ENCODE measurements at places on chromosomes 1 and 21.

GRCh38 chr1:186618401-186619170 is 61.6 kb downstream of the PTGS2 start:
- no peak for DNase-seq

- DNase-seq: no peak
Measured at GRCh38 chr1:78722947-78723346, 73.3 kb downstream of the IFI44 start.

DNA sequence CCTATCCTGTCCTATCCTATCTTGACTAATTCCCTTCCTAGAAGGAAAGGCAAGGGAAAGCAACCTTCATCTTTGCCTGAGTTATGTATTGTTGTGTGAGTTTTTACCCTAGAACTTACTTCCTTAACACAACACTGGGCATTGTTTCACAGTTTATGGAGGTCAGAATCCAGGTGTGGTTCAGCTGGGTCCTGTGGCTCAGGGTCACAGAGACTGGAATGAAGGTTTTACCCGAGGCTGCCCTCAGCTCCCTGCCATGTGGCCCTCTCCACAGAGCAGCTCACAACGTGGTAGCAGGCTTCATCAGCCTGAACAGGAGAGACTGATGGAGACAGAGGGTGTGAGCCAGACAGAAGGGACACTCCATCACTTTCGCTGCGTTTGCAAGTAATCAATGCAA is 140.5 kb downstream of the FCRL5 start:
- no peak for DNase-seq

DNA sequence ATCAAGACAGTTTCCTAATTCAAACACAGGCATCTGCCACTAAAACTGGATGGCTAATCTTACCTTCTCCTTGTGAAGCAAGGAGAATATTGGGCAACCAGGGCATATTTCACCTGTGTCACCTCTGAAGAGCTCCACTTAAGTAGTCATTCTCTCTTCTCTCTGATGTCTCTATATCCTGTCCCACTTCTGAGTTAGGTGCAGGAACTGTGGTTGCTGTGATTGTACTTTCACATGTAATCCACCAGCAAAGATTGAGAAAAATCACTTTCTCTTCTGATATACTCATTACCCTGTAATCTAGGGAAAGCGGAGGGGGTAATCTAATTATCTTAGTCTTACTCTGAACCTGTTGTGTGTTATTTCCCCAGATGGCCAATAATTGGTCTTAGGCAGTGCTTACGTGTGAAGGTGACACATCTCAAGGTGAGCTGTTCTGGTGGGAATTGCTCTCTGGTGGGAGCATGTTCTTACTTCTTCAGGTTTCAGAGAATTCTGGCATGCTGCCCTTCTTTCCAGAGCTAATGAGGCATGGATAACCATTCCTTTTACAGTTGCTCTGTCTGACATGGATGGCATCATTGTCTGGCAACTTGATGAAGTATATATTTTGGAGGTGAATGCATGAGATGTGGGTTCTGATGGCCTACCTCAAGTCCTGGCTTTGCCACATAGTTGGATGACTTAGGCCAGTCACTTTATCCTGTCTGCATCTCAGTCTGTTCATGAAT is 12.0 kb downstream of the XCL2 start:
- DNase-seq: no peak

GRCh38 chr1:89206373-89206772 is 7.6 kb upstream of the GBP4 start:
- no peak for DNase-seq

DNA sequence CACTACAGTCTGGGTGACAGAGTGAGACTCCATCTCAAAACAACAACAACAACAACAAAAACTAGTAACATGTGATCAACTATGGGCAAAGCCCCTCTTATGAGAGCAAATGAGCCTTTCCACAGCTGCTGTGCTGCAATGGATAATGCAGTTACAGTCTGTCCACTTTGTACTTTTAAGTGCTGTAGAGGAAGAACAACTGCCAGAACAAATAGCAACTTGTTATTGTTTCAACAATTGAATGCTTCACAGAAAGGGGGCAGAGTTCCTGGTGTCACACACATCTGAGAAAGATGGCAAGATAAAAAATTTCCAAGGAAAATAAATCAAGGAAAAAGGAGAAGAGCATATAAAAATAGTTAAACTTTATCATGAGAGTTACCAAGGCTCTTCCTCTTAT is 243.6 kb upstream of the DMRTA2 start:
- no peak for DNase-seq

Data from cortex of kidney (tissue), 1 donor.